ENCODE measurements at places on chromosomes 5 and 9.

GRCh38 chr9:114484854-114485443 is 20.3 kb downstream of the WHRN start:
- DNase-seq = no peak

DNA sequence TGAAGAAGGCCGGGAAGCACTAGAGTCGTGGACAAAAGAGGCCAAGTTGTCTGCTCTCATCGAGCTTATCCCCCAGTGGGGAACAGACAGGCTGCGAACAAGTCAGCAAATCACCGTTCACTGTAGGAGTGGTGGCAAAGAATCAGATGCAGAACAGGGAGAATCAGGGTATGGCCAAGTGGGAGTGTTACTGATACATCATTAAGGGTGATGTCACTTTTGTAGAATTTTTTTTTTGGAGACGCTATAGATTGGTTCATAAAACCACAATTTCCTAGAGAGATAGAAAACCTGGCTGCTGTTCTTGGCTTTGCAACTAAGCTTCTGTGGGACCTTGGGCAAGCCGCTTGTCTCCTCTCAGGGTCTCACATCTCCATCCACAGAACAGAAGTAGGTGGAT is 21.3 kb downstream of the SPRY4 start:
- no peak for DNase-seq

DNA sequence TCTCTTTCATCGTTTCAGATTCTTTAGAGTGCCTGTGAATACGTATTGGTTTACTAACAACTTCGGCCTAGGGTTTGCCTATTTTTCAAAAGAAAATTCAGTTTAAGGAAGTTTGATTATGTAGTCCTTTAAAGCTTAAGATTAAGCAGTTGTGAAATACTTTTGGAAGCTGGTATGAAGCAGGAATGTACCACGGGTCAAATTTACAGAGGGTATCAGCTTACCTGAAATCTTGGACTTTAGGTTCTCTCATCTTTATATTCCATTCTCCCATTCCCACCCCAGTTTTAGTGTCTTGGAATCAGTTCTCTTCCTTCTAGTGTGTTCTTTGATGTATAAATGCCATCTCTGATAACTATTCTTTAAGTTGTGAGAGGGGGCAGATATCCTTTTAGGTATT is 53.2 kb downstream of the IQGAP2 start:
- DNase-seq = no peak

DNA sequence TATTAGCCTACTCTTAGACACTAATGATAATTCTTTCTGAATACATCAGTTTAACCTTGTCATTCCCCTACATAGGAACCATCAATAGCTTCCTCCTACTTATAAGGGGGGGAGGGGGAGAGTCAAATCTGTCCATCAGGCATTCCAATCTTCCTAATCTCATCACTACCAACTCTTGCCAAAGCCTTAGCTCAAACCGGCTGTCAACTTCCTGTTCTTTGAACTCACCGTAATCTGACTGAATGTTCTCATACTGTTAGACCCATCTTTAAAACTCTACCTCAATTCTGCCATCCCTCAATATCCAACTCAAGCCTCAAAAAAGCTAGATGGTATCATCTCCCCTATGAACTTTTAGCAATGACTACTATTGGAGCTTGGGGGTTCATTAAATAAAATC is 41.9 kb upstream of the RNF38 start:
- DNase-seq = no peak

GRCh38 chr5:159257629-159258283 is 5.3 kb upstream of the UBLCP1 start:
- no peak for DNase-seq

GRCh38 chr9:6655036-6655435 is 9.5 kb upstream of the GLDC start:
- DNase-seq = no peak

DNA sequence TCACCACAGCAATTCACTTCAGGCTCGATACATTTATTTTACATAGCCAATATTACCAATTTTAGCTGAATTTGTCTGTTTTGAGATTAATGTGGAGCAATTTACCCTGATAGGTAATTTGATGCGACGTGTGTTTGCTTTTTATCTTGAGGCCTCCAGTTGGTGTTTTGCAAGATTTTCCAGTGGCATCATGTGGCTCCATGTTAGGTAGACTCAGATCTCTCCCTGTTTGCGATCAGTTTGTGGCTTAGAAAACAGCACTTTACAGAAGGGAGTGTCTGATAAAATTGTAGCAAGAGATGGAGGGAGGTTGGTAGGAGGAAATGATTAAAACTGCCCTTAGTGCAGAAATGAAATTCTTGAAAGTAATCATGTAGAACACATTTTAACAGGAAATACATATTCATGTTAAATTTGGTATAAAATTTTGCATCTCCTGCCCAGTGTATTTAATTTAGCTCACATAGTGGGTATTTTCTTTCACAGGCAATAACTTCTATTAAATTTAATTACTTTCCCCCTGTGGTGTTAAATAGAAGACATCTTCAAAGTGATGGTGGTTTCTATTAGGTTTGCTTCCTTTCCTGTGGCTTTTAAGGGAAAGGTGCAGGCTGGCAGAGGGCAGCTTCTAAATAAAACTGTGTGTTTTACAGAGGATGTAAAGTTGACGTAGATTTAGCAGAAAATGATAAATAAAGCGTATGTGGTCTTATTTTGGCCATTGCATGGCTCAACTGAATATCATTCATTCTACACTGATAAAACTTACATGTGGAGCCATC is 135.8 kb downstream of the KDM4C start:
- peak; percentile 64 for DNase-seq

GRCh38 chr9:18447541-18447940 is 26.4 kb upstream of the ADAMTSL1 start:
- no peak for DNase-seq

DNA sequence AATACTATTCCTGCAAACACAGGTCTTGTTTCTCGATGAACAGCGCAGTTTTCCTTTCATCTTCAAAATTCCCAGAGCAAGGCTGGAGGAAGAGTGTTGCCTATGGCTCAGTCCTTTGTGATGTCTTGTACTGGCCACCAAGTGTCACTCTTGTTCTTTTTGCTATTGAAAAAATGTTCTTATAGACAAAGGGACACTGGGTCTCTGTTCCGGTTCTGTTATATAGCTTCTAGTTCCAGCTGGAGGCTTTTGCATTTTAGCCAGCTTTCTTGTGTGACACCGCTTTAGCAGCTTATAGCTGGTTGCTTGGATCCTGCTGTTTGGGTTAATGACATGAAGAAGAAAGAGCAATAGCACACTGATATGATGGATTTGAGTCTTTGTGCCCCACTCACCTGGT is 343.7 kb upstream of the KCNN2 start:
- no peak for DNase-seq

DNA sequence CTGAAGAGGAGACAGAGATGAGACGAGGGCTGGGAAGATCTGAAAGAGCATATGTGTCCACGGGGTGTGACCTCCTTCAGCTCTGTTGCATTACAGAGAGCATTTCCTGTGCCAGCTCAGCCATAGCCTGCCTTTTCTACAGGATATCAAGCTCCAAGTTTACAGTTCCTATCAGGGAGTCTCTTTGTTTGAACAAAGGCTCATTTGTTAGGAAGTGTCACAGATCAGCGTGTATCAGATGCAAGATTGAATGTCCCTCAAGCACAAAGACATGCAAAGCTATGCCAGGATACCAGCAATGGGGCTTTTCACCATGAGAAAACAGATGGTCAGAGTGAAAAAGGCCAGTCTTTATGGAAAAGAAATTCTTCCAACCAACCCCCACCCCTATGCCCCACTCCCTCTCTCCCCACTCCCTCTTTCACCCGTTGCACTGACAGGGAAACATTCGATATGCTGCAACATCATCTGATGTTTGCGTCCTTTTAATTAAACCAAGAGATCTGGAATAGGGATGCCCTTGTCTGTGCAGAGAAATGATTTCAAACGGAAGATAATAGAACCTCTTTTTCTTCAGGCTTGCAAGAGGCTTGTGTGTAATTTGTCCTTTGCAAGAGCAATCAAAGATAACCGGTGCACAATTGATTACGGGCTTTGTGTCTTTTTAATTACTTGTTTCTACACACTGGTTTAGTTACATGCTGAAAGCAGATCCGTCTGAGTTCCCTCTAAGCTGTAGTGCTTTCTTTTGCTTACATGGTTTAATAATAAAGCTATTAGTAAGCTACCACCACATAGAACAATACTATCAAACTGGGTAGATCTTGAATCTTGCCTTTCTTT is 263.1 kb upstream of the RGMB start:
- no peak for DNase-seq

- no peak for DNase-seq
Observed at GRCh38 chr5:8081179-8081578, 212.2 kb downstream of the MTRR start.

DNA sequence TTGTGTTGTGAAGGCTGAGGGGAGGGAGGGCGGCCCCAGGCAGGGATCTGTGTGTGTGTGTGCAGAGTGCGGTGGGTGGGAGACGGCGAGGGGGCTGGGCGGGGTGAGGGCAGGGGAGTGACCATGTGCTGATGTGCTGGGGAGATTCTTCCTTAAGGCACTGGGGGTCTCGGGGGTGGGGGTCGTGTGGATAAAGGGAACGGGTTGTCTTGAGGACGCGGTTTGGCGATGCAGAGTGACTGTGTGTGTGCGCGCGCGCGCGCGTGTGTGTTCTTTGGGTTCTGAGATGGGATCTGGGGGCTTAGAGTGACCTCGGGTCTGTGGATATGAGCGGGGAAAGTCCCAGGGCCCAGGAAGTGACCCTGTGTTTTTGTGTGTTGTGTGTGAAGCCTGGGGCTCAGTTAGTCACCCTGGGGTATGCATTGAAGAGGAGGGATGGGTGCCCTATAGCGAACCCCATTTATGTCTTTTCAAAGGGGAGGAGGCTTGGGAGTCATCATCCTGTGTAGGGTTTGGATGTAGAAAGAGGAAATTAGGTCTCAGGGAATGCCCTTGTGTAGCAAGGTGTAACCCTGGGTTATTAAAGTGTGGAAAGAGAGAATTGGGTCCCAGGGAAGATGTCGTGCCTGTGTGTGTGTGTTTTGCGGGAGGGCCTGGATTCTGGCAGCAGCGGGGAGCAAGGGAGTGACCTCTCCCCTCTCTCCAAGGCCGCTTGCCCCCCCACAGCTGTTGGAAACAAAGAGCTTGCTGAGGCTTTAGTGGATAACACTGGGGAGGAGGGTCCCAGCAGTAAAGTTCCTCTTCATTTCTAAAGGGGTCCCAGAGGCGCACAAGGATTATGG is 1.4 kb downstream of the TMEFF1 start:
- DNase-seq = no peak

DNA sequence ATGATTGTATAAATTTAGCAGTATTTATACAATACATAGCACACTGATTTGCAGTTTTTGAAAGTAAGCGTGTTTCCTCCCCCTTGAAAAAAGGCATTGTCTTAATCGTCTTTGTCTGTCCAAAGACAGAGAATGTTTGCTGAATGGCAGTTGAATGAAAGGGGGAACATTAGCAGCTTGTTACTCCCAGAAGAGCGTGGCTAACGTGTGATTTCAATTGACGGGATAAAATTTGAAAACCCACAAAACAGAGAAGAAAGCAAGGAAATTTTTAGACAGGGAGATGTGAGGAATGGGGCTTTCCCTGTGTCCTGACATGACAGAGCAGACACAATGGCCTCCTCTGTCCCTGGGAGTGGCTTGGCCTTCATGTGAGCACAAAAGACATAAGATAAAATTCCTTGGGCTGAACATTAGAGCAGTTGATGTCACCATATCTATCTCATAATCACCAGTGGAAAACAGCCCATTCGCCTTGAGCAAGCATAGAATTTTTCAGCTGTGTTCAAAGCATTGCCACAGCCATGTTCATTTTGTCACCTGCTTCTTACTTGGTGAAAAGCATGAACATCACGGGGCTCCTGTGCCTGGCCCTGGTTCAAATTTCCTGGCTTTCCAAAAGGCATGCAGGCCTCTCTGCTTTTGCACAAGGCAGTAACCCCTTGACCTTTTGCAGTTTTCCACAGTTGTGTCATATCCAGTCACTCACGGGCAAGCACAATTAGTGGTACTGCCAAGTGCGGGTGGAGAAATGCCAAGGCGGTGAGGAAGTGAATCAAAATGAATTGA is 126.9 kb downstream of the TLE1 start:
- no peak for DNase-seq

GRCh38 chr5:158058208-158059120 is 199.5 kb upstream of the CLINT1 start:
- DNase-seq = no peak

DNA sequence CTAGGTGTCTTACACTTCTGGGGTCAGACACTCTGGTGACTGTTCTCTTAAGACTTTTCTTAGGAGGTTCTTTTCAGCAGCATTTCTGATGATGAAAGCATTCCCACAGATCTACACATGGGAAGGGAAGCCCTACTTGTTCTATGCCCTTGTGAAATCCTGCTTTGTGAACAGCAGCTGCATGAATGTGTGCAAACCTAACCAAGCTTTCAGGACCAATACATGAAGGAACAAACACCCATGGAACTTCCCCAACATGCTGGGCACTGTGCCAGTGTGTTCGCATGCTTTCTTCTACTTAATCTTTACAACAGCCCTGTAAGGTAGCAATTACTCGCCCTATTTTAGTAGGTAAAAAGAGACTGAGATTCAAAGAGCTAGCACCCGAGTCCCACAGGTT is 439.9 kb upstream of the KLF4 start:
- DNase-seq = no peak

- DNase-seq = no peak
Observed at GRCh38 chr5:32126691-32127090, 47.4 kb downstream of the GOLPH3 start.

- DNase-seq = no peak
Observed at GRCh38 chr5:29697785-29698414, 1495.6 kb upstream of the CDH6 start.

DNA sequence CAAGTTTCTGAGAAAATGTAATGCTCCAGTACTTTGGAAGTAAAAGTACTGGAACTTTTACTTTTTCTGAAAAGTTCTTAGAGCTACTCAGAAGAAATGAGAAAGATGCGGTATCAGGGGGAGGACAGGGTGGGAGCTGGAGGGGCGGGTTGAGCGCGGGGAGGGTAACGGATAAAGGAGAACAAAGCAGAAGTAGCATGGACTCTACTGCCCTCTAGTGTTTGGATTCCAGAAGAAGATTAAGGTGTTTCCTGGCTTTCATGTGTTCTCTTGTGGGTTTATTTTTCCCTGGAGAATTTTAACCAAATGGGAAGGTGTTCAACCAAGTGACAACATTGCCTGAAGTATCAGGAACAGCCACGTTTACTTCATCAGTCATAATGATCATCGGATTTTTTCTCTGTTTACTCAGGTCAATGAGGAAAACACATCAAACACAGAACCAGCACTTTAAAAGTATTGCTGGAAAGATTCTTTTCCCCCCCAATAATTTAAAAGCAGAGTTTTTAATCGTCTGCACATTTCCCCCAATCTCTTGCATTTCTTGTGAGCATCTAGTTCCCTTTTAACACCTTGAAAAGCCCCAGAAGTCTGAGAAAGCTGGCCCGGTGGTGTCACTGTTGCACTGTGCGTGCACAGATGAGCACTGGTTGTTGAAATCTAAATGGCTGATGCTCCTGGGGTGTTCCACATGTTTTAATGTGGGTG is 190.6 kb downstream of the MPDZ start:
- DNase-seq = no peak

- no peak for DNase-seq
Observed at GRCh38 chr9:77708064-77708815, 60.1 kb upstream of the GNA14 start.

DNA sequence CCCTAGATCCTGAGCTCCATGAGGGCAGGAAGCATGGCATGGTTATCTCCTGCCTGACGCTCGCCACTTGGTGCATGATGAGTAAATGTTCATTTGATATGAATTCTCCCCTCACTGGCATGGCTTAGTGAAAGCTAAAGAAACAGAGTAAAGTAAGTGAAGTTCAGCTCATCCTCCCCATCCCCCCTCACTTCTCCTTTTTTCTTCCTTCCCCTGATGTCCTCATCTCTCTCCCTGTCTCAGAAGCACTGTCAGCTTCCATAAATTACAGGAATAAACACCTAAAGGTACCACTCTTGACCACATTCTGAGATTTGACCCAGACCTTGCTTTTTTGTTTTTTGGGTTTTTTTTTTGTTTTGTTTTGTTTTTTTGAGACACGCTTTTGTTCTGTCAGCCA is 73.3 kb downstream of the SNX18 start:
- DNase-seq = no peak

Measured in T-helper 1 cell (primary cell).